Hair follicle dermal papilla cell (primary cell): ENCODE measurements at places on chromosomes 4 and X. TPM values are rescaled to one million over a fixed set of nuclear protein-coding genes. Genes with fewer than 3 reads are reported as not detected.

The PDCL2 gene
- not detected in 2 replicates for total RNA-seq

The HSD17B13 gene
- not detected in 2 replicates for total RNA-seq

The CWH43 gene
- not detected in 2 replicates for total RNA-seq

The STATH gene
- total RNA-seq, result not detected in 2 replicates

The PLP1 gene
- total RNA-seq, result 0.97 and 1.9 TPM in 2 replicates

The F11 gene
- total RNA-seq, result not detected in 2 replicates

The FGB gene
- total RNA-seq, result not detected in 2 replicates

The GAGE12H gene
- total RNA-seq, result not detected in 2 replicates

The APELA gene
- total RNA-seq, result 2.4 and 2.9 TPM in 2 replicates

The AFF2 gene
- 0.97 and 2.4 TPM in 2 replicates for total RNA-seq

The F8A3 gene
- 2.2 and 3.7 TPM in 2 replicates for total RNA-seq

The IGFBP7 gene
- total RNA-seq, result 293 and 375 TPM in 2 replicates

The BGN gene
- total RNA-seq, result 39.8 and 63.6 TPM in 2 replicates

The FTHL17 gene
- not detected in 2 replicates for total RNA-seq

The TET2 gene
- total RNA-seq, result 14.5 and 22.7 TPM in 2 replicates

The PNMA3 gene
- total RNA-seq, result 0.12 TPM in 1 of 2 replicates, not detected in the other

The GDI1 gene
- total RNA-seq, result 117 and 119 TPM in 2 replicates

The CTAG1A gene
- total RNA-seq, result not detected in 2 replicates

The FGD1 gene
- 12.5 and 14.4 TPM in 2 replicates for total RNA-seq

The FSTL5 gene
- 0.12 and 4.2 TPM in 2 replicates for total RNA-seq

The TLR2 gene
- 1.1 and 2.6 TPM in 2 replicates for total RNA-seq

The BTK gene
- total RNA-seq, result not detected in 2 replicates

The HS6ST2 gene
- total RNA-seq, result 0.16 TPM in 1 of 2 replicates, not detected in the other

The MAGEA12 gene
- not detected in 2 replicates for total RNA-seq

The HELT gene
- total RNA-seq, result not detected in 2 replicates

The WDR17 gene
- 1.7 and 3.2 TPM in 2 replicates for total RNA-seq

The IL15 gene
- 5.3 and 8.6 TPM in 2 replicates for total RNA-seq

The BCAP31 gene
- total RNA-seq, result 83.4 and 90.6 TPM in 2 replicates

The BEX1 gene
- total RNA-seq, result 0.61 and 1.8 TPM in 2 replicates

The CENPVL2 gene
- not detected in 2 replicates for total RNA-seq

The ATP2B3 gene
- total RNA-seq, result 0.16 TPM in 1 of 2 replicates, not detected in the other

The SPIN2A gene
- 2.2 and 3.4 TPM in 2 replicates for total RNA-seq

The CCDC110 gene
- 0.65 TPM in 1 of 2 replicates, not detected in the other for total RNA-seq

The NPNT gene
- total RNA-seq, result 1.6 and 1.8 TPM in 2 replicates

The TMSB15B gene
- 2.4 and 2.6 TPM in 2 replicates for total RNA-seq

The VCX3B gene
- total RNA-seq, result not detected in 2 replicates

The YIPF6 gene
- 32.5 and 32.7 TPM in 2 replicates for total RNA-seq
